Endodermal cell (in vitro differentiated cells): ENCODE measurements at places on chromosomes 6 and 20.

DNA sequence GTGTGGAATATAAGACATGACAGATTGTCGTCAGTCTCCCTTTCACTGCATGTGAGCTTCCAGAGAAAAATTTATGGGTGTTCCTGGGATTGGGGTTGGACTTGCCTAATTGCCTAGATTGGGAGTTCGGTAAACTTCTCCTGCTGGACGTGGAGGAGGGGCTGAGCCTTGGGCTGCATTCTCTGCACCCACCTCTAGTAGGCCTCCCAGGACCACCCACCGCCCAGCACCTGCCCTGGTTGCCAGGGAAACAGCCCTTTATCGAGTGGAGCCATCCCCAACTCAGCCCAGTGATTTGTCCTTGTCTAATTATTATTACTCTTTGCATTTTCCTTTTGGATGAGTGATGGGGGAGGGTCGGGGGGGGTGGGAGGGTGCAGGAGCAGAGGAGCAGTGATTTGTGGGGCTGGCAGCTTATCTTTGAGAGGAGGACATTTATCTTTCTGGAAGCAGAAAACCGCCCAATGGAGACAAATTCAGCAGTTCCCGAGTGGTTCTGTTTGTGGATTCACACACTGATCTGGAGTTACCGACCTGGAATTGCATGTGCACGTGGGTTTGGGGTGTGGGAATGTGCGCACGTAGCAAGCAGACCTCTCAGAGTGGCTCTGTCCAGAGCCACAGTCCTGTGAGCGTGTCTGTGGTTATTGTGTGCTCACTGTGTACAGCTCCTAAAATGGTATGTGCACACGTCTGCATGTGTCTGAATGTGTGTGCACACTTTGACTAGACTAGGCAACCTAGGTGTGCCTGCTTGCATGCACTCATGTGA is 104.5 kb downstream of the DHX35 start:
- peak; percentile 90 for DNase-seq

- DNase-seq, result no peak
Measured at GRCh38 chr6:127854009-127854408, 46.8 kb downstream of the THEMIS start.

- peak; percentile 86 for DNase-seq
Measured at GRCh38 chr6:108167449-108168089, 1.7 kb downstream of the NR2E1 start.

DNA sequence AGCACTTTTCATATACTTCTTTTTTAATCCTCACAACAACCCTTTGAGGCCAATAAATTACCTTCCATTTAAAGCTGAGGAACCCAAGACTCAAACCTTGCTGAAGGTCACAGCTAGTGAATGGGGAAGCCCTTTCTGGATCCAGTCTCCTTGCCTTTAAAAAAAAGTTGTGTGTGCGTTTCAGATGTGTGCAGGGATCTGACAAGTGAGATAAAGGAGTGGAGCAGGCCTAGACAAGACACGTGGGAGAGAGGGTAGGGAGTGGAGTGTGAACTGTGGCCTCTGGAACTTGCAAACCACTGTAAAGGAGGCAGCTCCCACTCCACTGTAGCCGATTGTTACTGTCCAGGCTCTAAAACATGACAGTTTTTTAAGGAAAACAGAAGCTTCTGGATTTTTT is 1.9 kb downstream of the KLHL32 start:
- DNase-seq, result no peak

GRCh38 chr6:37648465-37649330 is 49.0 kb downstream of the MDGA1 start:
- DNase-seq, result peak; percentile 99

- no peak for DNase-seq
Measured at GRCh38 chr6:11386323-11386722, 151.2 kb upstream of the TMEM170B start.

- no peak for DNase-seq
Measured at GRCh38 chr20:2469991-2470422, 582 bp downstream of the SNRPB start.

GRCh38 chr20:6636209-6637159 is 131.0 kb upstream of the BMP2 start:
- DNase-seq, result peak; percentile 69

DNA sequence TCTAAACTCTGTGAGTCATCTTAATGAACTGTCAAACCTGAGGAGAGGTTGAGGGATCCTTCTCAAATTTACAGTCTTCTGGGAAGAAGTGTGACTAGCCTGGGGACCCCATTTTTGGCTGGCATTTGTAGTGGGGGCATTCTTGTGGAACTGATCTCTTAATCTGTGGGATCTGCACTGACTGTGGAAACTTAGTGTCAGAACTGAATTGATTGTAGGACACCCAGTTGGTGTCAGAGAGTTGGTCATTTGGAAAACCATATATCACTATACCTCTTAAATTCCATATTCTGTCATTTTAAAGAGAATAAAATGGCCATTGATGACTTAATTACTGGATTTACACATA is 48.3 kb downstream of the LAMA4 start:
- no peak for DNase-seq

GRCh38 chr20:14580418-14581074 is 243.1 kb upstream of the FLRT3 start:
- no peak for DNase-seq

DNA sequence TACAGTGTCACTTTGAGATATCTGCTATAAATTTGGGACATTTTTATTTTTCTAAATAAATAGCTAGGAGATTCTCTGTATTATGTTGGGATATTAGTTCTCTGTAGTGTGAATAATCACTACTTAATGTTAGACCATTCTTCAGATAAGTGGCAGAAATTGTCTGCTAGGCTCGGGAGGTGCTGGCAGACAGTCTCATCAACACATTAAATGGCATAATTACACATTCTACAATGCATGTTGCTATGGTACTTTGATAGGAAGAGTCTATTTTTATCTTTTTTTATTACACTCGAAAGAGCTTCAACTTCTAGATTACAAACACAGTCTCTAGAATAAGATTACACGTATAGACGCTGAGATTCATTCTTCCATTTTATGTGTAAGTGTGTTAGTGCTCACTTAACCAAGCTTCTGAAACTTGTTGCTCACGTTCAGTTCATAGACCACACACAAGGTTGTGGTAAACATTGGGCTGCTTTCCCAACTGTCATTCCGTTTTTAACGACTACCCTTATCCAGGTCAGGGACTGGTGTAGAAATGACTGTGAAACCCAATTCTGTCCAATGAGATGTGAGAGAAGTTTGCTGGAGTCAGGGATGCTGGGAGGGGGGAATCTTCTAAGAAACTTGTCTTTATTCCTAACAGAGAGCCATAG is 78.6 kb downstream of the TPBG start:
- no peak for DNase-seq

DNA sequence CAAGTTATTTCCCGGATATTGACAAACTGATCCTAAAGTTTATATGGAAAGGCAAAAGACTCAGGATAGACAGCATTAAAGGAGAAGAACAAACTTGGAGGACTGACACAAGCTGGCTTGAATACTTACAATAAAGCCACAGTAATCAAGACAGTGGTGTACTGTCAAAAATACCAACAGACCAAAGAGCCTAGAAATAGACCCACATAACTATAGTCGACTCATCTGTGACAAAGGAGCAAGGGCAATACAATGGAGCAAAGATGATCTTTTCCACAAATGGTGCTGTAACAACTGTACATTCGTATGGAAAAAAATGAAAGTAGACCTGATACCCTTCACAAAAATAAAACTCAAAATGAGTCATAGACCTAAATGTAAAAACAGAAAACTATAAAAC is 46.0 kb downstream of the ABHD12 start:
- DNase-seq, result no peak

DNA sequence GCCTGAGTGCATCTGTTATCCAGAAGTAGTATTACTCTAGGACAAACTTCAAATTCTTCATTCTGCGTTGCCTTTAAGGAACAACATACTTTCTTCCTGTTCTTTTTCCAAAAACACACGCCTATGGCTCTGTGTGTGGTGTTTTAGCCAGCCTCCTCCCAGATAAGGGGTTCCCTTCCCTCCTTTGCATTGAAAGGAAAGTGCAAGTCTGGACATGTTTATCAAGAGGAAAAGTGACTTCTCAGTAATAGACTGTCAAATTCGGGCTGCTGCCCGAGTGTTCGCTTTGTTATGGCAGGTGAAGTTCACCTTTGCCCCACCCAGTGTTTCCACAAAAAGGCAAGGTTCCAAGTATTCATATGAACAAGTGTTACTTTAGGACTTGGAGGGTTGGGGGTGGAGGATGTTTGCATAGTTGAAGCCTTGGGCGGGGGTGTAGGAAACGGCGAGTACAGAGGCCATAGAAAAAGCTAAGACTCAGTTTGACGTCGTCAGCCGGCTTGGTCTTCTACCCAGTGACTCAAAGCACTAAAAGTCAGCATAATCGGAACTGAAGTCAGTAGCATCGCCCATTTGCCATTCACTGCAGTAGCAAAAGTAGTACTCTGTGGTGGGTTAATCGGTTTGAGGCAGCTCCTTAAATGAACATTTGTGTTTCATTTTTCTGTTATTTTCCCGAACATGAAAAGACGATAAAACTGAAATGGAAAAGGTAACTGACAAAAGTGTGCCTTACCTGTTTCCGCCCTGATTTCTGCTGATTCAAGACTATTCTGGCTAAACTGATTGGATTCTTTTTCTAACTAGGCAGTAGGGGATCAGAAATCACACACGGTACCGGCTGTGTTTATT is 12.5 kb downstream of the PRDM1 start:
- DNase-seq, result no peak

DNA sequence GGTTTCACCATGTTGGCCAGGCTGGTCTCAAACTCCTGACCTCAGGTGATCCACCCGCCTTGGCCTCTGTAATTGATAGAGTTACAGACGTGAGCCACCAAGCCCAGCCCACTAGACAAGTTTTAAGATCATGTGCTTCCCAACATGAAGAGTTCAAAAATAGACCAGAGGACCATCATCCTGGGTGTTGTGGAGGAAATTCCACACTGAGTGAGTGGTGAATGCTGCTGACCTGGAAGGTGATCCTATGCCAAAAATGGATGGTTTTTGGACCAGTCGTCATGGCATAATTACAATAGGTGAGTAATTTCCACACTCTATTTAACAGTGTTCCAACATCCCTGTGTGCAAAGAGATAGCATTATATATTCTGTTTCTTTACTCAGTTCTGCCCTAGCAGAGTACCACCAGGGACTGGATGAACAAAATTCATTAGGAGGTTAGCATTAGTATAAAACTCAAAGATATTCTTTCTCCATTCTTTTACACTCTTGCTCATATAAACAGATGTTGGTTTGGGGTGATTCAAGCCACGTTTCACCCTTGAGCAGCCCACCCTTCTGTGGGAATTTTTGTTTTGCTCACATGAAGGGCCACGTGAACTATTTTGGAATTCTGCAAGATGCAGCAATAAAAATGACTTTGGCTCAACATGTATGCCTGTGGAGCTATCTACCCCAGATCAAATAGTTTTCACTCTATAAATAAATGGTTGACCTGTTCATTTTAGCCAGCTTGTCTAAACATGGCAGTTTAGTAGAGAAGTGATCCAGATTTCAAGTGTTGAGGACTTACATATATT is 206.2 kb upstream of the TCF21 start:
- no peak for DNase-seq

- DNase-seq, result no peak
Measured at GRCh38 chr6:157677235-157677634, 145.8 kb upstream of the SNX9 start.

GRCh38 chr6:144338951-144339700 is 54.0 kb downstream of the UTRN start:
- no peak for DNase-seq

- DNase-seq, result no peak
Measured at GRCh38 chr6:167990016-167990945, 7.2 kb upstream of the KIF25 start.

DNA sequence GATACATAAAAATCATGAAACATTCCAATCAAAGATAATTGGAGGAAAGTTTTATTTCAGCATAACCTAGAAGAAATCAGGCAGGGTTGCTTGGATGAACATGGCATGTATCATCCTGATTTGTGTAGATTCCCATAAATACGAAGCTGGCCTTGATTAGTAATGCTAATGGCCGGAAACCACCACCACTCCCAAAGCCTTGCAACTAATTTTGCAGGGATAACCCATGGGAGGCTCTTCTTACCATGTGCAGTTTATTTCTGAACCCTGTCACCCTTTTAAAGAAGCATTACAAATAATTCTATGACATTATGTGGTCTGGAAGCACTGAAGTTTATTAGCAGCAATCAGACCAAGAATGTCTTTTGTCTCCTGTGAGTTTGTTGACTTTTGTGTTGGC is 80.8 kb downstream of the AIG1 start:
- DNase-seq, result no peak
